Suppressor macrophage (primary cell): ENCODE measurements at places on chromosomes 1 and 21.
A peak's percentile ranks its signal among the peaks of the same experiment; 100 is the strongest.

GRCh38 chr1:208496467-208497371, 252.5 kb upstream of the PLXNA2 start:
- DNase-seq: no peak

DNA sequence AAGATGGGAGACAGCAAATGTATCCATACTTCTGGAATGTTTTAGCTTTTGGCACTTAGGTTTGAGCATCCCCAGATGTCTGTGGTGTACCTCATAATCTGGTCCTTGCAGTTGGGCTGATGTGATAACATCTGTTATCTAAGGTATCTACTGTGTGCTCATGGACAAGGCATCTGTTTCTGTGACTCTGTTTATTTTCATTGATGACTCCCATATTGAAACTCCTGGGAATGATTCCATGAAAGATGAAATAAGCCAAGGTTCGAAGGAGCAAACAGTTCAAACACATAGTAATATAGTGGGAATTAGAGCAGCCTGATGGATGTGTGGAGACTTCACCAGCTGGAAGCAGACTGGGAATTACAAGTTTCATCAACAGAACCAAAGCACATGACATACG, 20.7 kb upstream of the TRIM45 start:
- DNase-seq: no peak

- peak; percentile 90 for DNase-seq
Measured at GRCh38 chr21:42117229-42117966, 46.3 kb downstream of the UMODL1 start.

DNA sequence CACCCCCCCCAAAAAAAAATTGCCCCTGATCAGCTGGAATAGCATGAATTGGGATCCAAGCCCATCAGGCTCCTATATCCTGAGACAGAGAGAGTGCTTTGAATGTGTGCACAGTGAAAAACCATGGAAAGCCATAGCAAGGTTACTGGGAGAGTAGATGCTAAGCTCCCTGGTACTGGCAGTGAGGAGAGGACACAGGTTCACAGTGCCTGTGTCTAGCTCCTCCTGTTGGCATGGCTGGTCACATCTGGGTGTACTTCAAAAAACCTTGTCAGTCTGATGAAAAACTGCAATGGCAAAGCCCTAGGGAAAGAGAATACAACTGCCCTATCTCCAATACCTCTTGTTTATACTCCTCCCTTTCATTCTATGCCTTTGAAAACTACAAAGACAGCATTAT, 12.9 kb downstream of the COPA start:
- DNase-seq: no peak

- DNase-seq: peak; percentile 59
Measured at GRCh38 chr1:7941437-7941793, 776 bp upstream of the TNFRSF9 start.

DNA sequence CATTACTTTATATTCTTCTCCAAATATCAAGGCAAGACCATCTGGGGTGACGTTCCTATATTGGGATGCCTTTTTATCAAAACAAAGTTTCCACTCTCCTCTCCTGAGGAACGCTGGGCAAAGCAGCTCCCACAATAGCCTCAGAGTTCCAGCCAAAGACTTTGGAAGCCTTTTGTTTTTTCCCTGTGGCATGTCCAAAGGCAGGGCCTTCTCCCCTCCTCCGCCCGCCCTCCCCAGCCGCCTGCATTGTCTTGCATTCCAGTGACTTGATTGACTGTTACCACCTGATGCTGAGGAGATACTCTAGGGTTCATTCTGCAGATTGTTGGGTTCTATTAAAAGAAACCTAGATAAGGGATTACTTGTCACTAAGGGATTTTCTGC, 43.5 kb downstream of the PROX1 start:
- DNase-seq: no peak

DNA sequence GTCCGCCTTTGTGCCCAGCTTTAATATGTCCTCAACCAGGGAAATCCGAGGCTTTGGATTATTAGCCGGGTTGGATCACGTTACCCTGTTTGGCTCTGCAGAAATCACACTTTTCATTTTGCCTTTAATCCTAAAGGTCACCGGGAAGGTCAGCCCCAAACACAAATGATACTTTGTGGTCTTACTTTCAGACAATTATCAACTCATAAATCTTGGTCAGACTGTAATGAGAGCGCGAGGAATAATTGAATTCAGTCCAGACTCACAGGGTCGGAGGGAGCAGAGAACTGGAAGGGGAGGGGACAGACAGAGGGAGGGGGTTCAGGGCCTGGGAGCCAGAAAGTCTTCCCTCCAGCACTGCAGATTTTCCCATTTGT, 91.7 kb upstream of the NFIA start:
- DNase-seq: no peak

GRCh38 chr1:14894811-14895560, 258.6 kb upstream of the TMEM51 start:
- DNase-seq: no peak
